ENCODE measurements at places on chromosomes 2 and 18.

DNA sequence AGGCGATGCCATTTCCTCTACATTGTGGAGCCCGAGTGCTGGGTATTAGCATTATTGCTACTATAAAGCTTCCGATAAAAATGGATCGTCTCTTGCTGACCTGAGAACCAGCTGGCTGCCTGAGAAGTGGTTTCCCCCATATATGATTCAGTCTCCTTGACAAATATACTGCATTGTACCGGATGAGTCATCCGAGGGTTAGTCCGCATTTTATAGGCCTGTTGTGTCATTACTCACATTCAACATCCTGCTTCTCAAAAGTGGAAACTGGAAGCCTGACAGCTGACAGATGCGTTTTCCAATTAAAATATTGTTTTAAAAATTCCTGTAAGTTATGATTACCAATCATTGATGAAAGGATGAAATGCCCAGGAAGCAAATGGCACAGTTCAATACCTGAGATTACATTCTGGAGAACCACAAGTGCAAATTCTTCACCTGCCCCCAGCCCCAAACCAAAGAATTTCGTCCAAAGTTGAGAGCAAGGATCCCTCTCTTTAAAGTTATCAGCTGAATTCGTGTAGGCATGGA is 65.7 kb downstream of the SPRED2 start:
- DNase-seq, result peak; percentile 95

DNA sequence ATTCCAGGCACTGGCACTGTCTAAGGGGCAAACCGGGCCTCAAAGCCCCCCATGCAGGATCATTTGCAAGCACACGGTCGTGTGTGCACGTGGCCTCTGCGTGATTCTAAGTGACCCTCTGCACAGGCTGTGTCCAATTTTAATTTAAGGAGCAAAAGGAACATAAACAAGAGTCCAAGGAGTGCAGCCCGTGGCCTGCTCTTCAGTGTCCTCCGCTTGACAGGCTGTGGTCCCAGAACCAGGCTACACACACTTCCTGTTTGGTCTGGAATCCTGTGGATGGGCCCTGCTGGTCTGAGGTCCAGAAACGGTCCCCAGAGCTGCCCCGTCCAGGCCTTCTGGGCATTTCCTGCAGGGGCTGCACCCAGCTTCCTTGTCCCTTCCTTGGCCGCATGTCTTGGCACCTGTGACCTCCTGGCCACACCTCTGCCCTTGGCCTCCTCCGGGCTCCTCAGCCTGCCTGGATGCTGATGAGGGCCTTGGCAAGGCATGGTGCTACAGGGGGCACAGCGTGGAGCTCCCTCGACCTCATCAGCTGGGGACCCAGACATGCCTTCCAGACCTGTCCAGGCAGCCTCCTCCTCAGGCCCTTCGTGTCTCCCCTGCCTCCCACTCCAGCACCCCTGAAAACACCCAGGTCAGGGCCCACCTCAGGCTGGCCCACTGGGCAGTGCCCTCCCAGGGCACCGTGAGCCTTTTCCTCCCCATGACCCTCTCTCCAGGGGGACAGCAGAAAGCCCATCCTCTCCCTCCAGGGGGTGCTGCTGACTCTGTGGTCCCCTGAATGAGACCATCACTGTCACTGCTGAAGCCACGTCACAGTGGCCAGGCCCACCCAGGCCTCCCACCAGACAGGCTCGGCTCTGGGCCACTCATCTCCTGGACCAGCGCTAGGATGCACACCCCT is 136.4 kb upstream of the GPC1 start:
- no peak for DNase-seq

DNA sequence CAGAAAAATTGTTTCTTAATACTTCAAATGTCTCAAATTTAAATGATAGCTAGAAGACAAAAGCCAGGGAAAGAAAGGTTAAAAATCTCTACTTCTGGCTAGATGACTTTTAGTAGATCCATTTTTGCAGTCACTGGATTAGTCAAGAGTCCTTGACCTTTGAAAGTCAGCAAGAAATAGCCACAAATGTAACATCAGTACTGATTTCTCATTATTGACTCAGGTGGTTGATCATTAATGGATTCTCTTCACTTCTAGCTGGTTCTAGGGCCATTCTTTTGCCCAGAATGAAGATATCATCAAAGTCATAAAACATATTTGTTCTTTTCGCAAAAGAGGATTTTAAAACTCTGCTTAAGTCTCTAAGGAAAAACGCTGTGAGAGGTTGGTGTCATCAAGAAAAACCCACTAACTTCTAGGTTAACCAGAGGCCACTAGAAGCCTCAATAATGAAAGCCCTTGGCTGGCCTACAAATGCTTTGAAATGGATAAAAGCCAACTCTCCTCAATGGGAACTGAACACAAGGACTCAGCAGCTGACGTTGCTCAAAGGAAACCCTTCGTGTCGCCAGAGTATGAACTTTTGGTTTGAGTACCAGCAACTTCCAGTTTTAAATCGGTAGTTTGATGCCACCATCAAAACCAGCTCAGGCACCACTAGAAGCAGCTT is 66.3 kb downstream of the IRS1 start:
- peak; percentile 48 for DNase-seq

- no peak for DNase-seq
Observed at GRCh38 chr2:29222381-29223179, 107.4 kb downstream of the CLIP4 start.

DNA sequence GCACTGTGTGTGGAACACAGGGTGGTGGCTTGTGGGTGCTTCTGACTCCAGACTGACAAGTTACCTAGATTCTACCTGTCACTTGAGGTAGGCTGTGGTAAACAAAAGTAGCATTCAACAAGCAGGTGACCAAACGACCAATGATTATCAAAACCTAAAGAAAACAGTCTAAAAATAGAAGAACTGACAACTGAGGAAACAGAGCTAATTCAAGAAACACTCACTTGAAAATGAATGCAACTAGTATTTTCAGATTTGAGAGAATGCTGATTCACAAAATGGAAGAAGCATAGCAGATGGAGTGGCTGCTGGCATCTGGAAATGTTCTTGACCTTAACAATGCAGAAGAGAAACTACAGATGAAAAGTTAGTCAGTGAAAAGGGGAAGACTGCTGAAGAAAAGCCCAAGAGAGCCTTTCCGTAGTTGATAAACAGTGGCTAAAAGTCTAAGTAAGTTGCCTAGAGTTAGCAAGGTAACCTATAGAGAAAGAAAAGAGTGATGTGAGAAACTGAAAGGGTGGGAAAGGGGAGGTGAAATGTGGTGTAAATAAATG is 170.4 kb downstream of the NCK2 start:
- no peak for DNase-seq

DNA sequence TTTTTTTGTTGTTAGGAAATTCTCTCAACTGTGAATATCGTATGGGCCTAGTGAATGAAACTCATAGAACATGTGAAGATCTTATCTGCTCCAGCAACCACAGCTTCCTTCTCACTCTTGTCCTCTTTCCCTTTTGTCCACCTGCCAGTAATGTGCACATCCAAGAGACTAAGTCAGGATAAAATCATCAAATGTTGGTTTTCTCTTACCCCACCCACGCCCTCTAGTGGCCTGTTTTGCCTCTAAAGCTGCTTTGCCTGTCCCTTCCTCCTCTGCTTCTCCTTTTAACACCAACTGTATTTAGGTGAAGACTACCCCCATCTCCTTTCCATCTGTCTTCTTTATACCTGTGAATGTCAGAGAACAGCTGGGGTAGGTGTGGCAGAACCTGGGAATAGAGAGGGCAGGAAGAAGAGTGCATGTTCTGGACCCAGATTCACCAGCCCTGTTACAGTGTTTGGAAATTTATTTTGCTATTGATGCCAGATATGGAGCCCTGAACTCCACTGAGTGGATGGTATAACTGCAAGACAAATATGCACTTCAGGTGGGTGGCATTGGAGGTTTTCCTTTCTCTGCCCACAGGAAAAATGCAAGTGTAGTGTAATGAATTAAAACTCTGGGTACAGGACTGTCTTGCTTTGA is 8.4 kb upstream of the MGAT5 start:
- DNase-seq, result peak; percentile 57

- DNase-seq, result no peak
Observed at GRCh38 chr2:221360312-221360711, 211.8 kb downstream of the EPHA4 start.

Data from ACHN (cell line).